ENCODE measurements at places on chromosomes 12 and 14.

- DNase-seq: no peak
These were observed 61.4 kb upstream of the SCN8A start for GRCh38 chr12:51529651-51529970.

DNA sequence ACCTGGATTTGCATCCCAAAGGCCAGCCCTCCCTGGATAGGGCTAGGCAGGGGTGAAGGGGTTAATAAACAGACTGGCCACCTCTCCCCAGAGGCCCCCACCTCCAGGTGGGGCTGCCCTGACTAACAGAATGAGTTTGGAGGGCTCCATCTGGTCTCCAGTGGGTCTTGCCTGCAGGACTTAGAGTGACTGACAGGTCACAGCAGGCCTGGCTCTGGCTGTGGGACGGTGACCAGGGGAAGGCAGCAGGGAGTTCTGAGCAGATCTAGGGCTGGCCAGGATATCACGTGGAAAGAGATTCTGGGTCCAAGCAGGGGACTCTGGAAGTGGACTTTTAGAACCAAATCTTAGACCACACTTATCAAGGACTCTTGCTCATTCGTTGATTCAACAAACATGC, 40.9 kb upstream of the LHX5 start:
- no peak for DNase-seq

GRCh38 chr12:113889076-113889475, 77.0 kb downstream of the RBM19 start:
- DNase-seq: no peak

DNA sequence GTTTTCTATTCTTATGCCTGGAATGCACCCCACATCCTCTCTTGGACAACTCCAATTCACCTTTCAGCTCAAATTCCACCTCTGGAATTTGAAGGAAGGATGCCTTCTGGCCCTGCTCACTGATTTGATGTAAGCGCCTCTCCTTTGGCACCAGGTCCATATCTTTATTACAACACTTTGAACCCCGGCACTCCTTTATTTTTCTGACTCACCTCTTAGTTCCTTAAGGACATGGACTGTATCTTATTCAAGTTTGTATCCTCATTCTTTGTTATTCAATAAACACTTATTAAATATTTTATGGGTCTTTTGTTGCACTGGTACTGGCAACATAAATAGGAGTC, 3.1 kb downstream of the GALC start:
- no peak for DNase-seq

- no peak for DNase-seq
These were observed 5.8 kb upstream of the DICER1 start for GRCh38 chr14:95163132-95163531.

GRCh38 chr14:59591641-59592370, 15.2 kb upstream of the CCDC175 start:
- no peak for DNase-seq
